ENCODE measurements at places on chromosomes 1 and 21.

DNA sequence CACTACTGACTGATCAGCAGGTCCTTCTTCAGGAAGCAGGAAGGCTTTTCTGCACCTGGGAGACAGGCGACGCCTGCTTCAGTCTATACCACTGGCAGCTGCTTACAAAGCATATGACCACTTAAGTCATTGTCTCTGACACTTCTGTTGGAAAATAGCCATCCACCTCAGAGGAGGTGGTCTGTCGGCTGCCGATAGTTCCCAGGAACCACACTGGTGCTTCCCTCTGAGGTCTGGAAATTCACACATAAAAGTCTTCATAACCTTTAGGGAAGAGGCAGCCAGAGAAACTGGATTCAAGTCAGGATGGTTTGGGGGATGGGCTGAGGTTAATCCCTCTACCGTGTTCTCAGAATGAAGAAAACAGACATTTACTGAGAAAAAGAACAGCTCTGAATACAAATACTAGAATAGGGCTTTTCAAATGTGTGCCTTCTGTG is 15.6 kb upstream of the SRP9 start:
- no peak for DNase-seq

DNA sequence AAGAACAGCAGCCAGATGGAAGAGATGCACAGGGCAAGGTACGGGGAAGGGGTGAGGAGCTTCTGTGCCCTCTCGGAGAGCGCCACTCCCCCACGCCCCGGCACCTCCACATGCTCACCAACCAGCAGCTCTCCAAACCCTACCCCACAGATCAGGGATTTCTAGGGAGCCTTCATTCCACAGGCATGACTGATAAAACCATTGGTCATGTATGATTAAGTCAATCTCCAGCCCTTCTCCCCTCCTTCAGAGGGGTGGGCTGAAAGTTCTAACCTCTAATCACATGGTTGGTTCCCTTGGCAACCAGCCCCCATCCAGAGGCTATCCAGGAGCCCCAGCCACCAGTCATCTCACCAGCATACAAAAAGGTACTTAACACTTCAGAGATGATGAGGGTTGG is 144.7 kb downstream of the TGFBR3 start:
- no peak for DNase-seq

- no peak for DNase-seq
Observed at GRCh38 chr1:40599926-40600325, 65.6 kb downstream of the RIMS3 start.

DNA sequence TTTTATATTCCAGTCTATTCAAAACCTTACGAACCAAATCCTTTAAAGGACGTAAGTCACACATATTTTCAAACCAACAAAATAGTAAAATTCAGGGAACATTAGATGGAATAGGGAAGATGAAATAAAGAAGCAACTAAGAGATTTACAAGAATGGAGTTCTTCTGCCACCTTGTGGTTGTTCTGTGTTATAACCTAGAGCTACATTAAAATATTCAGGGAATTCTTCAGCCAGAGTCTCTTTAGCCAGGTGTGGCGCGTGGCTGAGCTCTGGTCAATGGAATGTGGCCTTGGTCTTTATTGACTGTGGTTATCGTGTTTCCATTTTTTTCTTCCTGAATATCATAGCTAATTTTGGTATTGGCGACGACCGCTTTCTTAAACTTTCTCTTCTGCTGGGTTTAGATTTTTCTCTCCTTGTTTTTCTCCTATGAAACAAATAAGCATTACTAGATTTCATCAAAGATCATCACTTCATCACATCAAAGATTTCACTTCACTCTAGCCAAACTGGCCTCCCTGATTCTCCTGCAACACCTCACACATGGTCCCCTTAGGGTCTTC is 221.3 kb downstream of the MRPL39 start:
- peak; percentile 32 for DNase-seq

DNA sequence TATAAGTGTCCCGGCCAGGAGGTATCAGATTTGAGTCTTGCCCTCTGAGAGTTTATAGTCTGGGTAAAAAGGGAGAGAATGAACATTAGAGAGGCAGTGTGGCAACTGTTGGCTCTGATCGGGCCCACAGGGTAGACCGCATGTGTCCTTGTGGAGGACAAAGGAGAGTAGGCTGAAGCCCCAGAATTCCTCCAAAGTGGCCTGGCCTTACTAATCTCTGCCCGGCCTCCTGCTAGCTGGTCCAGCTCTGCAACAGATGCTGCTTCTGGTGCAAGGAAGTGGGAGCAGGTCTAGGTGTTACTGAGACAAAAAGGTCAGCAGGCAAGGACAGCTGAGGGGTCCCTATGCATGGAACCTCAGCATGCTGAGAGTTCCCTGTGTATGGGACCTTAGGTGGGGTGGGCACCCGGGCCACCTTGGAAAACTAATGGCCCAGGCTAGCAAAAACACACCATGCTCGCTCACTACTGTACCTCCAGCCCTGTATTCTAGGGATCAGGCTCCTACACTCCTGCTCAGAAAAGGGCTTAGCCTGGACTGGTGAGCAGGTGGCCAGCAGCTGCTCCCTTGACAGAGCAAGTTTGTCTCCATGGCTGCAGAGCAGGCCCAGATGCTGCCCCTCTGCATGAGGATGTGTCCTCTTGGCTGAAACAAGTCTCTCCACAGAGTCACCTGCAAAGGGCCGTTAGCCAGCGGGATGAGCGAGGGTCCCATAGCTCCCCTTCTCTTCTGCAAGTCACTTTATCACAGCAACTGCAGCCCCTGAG is 30.3 kb upstream of the RGS16 start:
- DNase-seq: no peak

- DNase-seq: no peak
Observed at GRCh38 chr1:62325681-62326080, 6.4 kb upstream of the KANK4 start.

DNA sequence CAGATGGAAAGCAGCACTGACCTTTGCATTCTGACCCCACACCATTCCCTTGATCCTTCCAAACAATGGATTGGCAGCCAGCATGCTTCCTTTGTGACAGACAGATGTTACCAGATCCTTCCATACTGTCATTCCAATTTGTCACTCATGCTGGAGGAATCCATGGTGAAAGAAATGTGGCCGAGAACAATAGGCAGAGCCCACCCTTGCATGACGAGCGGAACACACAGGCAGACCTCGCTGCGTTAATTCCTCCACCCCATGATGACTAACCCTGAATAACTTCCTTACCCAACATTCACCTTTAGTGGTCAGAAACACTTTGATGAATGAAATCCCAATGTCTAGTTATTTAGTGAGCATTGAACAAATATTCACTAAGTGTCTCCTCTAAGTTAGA is 45.1 kb downstream of the PDPN start:
- no peak for DNase-seq

GRCh38 chr1:1619917-1620361 is 4.6 kb downstream of the MIB2 start:
- no peak for DNase-seq

GRCh38 chr1:228768355-228769000 is 33.2 kb downstream of the RHOU start:
- no peak for DNase-seq

GRCh38 chr1:55685560-55685959 is 470.4 kb upstream of the USP24 start:
- DNase-seq: no peak

DNA sequence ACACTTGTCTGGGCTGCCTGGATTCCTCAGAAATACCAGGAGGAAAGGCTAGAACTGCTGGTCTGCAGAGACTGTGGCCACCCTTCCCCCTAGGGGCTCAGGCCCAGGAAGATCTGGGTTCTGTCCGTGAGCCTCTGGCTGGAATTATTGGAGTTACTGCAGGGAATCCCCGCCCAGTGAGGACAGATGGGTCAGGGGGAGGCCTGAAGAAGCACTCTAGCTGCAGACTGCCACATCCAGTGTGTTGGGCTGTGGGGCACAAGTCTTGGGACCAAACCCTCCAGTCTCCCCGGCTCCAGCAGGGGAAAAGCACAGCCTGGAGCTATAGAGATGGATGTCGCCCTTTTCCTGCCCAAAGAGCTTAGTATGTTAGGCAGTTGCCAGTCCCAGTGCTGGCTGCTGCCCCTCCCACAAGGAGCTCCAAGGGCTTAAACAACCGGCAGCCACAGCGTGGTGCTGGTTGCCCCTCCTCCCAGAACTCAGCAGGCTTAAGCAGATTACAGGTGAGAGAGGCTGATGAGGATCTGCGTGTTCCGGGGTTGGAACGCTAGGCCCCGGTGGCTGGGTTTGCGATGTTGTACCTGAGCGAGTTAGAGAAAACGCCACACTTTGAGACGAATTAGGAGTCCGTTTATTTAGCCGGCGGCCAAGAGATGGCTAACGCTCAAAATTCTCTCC is 255.5 kb upstream of the LRRC7 start:
- no peak for DNase-seq

- no peak for DNase-seq
Observed at GRCh38 chr1:220564216-220564615, 36.3 kb downstream of the MARK1 start.

- no peak for DNase-seq
Observed at GRCh38 chr1:187261637-187262036, 432.9 kb downstream of the PLA2G4A start.

- DNase-seq: no peak
Observed at GRCh38 chr1:197021716-197022115, 44.4 kb downstream of the CFHR5 start.

DNA sequence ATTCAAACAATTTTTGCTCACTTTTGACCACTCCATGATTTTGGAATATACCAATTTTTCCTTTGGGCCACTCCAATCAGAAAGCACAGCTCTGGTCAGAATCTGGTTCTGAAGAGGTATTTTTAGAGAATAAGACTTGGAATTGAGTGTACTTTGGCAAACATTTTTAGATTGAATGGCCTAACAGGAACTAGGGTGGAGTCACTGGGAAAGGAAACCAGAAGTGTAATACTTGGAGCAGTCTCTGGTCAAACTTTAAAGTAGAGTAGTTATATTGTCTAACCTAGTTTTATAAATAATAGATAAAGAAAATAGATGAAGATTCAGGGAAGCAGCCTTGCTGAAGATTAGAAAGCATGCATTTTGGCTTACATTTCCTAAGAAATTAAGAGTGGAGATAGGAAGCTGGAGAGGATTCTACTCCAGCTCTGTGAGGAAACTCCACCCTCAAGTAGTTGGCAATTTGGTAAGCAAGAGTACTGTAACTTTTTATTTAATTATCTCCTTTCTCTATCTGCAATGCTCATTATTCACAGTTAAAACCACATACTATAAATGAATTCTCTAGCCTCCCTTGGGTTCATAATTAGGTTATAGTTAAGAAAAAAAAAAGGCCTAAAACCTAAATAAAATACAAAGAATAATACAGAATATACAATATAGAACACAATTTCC is 15.8 kb downstream of the STIL start:
- DNase-seq: no peak

- no peak for DNase-seq
Observed at GRCh38 chr1:90763930-90764329, 46.8 kb upstream of the BARHL2 start.

- no peak for DNase-seq
Observed at GRCh38 chr1:33970148-33970825, 106.4 kb downstream of the HMGB4 start.

DNA sequence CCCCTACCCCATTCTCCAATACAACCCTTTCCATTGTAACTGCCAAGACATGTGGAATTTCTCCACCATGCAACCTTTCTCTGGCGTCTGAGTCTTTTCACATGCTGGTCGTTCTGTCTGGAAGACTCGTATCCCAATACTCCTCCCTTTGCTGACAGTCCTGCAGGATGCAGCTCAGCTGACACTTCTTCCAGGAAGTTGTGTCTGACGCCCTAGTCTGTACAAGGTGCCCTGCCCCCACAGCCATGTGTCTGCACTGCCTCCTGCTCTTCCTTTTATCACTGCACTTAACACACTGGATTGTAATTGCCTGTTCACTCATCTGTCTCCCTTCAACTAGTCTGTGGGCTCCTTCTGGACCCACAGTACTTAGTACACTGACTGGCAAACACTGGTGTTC is 188.0 kb downstream of the LMX1A start:
- DNase-seq: no peak

DNA sequence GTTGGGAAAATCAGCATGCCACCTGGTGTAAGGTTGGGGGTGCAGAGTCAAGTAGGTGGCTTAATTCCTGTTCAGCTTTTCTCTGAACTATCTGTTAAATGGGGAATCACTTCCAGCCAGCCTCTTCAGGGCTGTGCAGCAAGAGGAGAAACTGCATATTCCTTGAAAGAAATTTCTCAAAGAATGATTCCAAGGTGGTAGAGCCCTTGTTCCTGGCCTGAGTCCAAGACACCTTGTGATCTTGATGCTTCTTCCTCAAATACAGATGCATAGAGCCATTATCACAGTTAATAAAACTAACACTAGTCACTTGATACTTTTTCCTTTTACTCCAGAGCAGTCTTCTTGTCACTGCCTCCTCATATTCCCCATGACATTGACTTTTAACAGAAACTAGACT is 5.2 kb downstream of the TXLNA start:
- no peak for DNase-seq

DNA sequence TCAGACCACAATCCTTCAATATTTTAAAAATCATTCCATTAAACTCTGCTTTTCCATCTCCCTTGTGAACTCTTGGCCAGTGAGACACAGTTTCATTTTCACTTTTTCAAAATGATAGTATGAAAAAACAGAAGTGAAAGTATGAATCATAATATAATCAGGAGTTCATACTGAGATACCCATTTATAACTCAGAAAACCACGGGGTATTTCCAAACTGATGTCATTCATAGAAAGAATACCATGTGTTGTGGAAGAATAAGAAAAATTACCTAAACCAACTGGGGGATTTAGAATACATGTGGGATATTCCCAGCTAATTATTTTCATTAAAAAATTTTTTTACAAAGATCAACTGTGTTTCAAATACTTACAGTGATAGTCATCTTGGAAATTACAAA is 149.9 kb downstream of the MRPL39 start:
- no peak for DNase-seq

DNA sequence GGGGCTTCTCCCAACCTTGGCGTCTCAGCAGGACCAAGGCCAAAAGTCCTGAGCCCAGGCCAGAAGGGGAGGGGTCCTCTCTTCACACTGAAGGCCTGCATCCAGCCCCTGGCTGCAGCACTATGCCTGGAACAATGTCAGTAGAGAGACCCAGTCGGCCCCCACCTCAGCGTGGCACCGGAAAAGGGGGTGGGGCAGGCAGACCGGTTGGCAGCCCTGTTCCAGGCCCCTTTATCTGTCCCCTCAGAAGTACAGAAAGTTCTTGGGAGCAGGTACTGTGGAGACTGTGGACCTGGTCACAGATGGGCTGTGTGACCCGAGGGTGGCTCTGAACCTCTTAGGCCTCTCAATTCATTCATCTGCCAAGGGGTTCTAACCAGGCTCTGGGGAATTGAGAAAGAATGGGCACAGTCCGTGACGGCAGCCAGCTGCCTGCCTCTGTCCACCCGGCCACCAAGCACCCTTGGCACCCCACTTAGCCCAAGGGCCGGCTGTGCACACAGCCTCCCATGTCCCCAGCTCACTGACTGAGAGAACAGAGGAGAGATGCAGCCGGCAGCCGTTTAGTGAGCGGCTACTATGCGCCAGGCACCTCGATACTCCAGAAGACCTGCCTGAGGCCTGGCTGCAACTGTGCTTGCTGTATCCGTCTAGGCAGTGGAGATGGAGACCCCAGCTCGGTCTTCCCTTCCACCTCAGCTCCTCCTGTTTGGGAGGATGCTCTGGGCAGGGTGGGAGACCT is 23.9 kb downstream of the RUNX3 start:
- no peak for DNase-seq
